CD4-positive, alpha-beta T cell (primary cell): ENCODE measurements at places on chromosomes 12 and 14.
A peak's percentile ranks its signal among the peaks of the same experiment; 100 is the strongest.

DNA sequence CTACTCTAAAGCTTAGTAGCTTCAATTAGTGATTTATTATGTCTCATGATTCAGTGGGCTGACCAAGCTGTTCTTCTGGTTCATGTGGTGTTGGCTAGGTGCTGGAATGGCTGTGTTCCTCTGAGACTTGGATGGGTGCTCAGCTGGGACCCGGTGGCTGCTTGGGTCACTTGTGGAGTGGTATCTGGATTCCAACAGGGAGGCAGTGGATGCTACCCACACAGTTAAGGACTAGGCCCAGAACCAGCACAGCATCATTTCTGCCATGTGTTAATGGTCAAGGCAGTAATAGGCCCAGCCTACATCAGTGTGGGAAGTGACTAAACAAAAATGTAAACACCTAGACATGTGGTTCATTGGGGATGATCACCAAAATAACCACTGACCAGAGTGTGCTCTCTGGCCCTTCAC, 72.2 kb downstream of the FGD4 start:
- no peak for DNase-seq

GRCh38 chr12:42281844-42282243, 43.8 kb upstream of the YAF2 start:
- DNase-seq = no peak

GRCh38 chr12:131511391-131511802, 199.5 kb upstream of the SFSWAP start:
- peak; percentile 45 for DNase-seq

- DNase-seq = no peak
These were observed 884 bp downstream of the GPD1 start for GRCh38 chr12:50104417-50105366.

DNA sequence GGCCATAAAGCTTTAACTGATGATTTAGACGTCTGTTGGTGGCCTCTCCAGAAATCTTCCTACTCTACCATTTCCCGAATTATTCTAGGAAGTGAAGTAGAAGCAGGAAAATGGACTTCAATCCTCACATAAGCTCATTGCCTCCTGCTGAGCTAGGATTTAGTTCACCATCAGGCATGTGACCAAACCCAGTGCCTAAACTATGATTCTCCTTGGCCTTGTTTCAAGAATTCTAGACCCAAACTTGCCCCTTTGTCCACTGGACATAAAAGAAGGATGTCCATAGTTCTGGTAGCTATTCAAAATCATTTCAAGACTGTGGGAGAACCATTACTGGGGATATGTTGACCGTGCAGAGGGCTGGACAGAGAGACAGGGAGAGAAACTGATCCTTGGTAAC, 105.8 kb downstream of the C12orf50 start:
- DNase-seq = no peak

- DNase-seq = no peak
These were observed 16.9 kb downstream of the PPTC7 start for GRCh38 chr12:110565894-110566871.

DNA sequence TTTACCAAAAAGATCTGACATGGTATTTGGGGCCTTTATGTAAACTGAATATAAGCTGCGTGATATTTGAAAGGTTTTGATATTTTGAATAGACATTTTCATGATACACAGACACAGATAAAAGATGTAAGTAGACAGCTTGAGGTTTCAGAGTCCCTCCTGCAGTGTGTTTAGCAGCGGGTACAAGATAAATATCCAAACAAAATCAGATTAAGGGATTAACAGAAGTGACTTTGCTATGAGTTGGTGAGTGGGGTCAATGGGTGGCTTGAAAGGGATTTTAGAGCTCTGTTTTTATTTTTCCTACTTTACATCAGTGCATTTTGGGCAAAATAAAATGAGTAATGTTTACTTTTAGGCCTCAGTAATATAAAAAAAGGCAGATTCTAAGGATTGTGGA, 84.1 kb downstream of the IGF1 start:
- no peak for DNase-seq

DNA sequence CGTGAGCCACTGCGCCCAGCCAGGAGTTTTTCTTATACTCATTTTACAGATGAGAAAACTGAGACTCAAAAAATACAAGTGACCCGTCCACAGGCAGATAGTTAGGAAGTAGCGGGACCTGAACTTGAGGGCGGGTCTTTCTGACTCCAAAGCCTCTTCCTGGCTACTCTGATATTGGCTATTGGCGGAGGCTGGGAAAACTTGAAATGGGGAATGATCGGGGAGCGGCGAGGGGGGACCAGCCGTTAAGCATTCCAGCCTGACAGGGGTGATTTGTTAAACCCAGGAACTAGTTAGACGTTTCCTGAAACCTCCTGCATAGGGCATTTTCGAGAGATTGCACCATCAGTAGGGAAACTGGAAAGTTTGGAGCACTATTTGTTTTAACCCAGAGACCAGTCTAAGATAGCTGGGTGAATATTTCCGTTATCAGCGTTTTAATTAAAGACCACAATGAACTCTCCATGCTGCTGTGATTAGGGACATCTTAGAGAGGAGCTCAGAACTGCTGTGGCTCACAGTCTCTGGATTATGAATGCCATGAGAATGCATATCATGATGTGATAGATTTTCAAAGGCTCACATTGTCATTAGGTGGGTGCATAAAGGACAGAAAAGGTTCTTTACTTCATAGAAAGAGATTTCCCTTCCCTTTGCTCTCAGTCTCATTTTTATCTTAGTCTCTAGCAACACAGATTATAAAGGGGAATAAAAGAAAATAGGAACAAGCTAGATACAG, 2.5 kb downstream of the NR1H4 start:
- no peak for DNase-seq

GRCh38 chr12:81541121-81541520, 218.0 kb downstream of the PPFIA2 start:
- DNase-seq = no peak

GRCh38 chr12:117051380-117051779, 47.8 kb downstream of the TESC start:
- no peak for DNase-seq

DNA sequence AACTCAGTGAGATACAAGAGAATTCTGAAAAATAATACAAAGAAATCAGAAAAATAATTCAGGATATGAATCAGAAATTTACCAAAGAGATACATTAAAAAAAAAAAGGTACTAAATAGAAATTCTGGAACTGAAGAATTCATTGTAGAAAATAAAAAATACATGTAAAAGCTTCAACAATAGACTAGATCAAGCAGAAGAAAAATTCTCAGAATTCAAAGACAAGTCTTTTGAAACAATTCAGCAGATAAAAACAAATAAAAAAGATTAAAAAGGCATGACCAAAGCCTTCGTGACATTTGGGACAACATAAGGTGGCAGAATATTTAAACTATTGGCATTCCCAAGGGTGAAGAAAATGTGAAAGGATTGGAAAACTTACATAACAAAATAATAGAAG, 133.1 kb upstream of the CNOT2 start:
- no peak for DNase-seq

- DNase-seq = no peak
These were observed 274.2 kb downstream of the PDZRN4 start for GRCh38 chr12:41462312-41462711.

- DNase-seq = no peak
These were observed 39.4 kb upstream of the TMPRSS12 start for GRCh38 chr12:50803230-50803875.

DNA sequence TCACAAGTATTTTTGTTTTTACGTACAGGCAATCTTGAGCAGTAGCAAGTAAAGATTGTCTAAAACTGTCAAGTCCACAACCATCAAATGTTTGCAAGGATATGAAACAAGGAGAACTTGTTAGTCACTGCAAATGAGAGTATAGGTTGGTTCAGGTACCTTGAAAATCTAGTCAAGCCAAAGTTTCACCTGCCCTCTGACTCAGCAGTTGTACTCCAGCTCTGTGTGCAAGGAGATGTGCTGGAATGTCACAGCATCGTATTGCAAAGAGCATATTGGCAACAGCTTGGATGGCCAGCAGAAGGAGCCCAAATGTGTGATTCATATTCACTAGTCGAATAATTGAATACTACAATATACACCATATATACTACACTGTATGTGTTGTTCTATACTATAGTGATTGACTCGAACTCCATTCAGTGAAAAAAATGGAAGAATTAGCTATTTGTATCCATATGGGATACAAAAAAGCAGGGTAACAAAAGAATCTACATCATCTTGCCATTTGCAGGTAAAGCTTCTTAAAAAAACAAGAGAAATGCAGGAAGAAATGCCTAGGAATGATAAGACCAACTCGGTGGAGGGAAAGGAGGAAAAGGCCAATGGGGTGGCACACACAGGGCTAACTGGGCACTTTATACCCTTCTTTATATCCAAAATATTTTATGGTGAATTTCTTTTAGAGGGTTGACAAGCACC, 44.0 kb downstream of the EID3 start:
- no peak for DNase-seq

DNA sequence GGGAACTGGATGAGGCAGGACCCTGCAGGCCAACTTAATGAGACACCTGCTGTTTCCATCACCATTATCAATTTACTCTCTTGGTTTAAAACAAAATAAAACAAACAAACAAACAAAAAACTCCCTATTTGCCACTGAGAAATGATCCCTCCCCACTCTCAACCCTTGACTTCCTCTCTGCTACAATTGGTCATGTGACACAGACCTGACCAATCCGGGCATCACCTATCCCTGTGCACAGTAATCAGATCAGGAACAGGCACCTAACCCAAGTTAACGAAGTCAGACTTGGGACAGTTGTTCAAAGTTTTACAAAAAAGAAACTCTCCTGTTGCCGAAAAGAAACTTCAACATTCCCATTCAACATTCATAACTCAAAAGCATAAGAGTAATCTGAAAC, 58.4 kb downstream of the NELL2 start:
- DNase-seq = no peak

DNA sequence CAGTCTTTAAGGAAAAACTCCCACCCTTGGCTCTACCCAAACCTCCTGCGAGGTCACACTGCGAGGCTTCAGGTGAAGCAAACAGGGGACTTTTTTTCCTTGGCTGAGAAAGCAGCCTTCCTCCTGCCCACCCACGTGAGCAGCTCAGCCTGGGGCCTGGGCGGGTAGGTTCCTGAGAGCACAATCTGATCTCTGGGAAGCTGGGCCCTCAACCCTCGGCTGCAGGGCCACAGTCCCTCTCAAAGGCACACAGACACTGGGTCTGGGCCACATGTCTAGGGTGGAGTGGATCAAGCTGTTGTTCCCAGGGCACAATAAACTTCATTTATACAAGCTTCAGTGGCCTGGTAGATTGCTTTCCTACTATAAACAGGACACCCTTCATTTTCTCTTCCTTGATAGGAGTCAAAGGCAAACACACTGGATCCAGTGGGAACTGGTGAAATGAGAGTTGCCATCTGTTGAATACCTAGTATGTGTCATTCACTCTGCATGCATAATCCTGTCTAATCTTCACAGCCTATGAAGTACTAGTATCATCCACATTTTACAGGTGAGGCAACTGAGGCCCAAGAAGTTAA, 41.3 kb upstream of the PNMA1 start:
- peak; percentile 35 for DNase-seq

- DNase-seq = no peak
These were observed 166.4 kb downstream of the SLC15A4 start for GRCh38 chr12:128657378-128657777.

DNA sequence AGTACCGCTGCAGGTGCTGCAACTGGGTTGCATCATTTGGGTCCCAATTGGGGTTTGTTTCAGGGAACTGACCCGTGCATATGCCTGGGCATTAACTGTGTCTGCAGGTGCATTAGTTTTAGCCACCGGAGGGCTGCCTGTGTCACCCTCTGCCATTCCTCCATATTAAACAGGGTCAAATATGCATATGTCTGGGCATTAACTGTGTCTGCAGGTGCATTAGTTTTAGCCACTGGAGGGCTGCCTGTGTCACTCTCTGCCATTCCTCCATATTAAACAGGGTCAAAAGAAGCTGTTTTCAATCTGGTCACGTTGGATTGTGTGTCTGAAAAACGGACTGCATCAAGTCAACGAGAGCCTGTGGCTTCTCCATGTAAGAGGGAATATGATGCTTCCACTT, 1317.0 kb downstream of the TMEM121 start:
- peak; percentile 14 for DNase-seq

GRCh38 chr14:23160924-23161522, 22.4 kb downstream of the SLC7A8 start:
- no peak for DNase-seq

GRCh38 chr12:105228966-105229365, 7.0 kb downstream of the APPL2 start:
- no peak for DNase-seq

- no peak for DNase-seq
These were observed 418.3 kb downstream of the MED13L start for GRCh38 chr12:115859231-115859630.

- DNase-seq = no peak
These were observed 78.0 kb downstream of the GRIP1 start for GRCh38 chr12:66600903-66601302.

- DNase-seq = no peak
These were observed 603.5 kb downstream of the RPL10L start for GRCh38 chr14:46048127-46048526.

DNA sequence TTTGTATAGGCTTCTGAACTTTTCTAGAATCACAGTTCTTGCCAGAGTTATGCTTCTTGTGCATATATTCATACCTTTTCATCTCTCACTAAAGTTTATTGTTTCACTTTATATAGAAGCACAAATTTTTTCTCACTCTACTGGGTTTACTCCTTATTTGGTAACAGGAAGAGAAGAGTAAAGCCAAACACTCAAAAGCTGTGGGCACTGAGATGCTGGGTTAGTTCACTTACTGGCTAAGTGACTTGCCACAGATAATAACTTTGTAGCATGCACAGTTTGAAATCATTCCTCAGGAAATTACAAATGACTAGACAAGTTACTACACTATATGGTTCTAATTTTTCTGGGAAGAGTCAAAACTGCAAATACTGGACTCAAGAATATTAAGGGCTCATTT, 7.8 kb downstream of the HIGD1C start:
- no peak for DNase-seq

DNA sequence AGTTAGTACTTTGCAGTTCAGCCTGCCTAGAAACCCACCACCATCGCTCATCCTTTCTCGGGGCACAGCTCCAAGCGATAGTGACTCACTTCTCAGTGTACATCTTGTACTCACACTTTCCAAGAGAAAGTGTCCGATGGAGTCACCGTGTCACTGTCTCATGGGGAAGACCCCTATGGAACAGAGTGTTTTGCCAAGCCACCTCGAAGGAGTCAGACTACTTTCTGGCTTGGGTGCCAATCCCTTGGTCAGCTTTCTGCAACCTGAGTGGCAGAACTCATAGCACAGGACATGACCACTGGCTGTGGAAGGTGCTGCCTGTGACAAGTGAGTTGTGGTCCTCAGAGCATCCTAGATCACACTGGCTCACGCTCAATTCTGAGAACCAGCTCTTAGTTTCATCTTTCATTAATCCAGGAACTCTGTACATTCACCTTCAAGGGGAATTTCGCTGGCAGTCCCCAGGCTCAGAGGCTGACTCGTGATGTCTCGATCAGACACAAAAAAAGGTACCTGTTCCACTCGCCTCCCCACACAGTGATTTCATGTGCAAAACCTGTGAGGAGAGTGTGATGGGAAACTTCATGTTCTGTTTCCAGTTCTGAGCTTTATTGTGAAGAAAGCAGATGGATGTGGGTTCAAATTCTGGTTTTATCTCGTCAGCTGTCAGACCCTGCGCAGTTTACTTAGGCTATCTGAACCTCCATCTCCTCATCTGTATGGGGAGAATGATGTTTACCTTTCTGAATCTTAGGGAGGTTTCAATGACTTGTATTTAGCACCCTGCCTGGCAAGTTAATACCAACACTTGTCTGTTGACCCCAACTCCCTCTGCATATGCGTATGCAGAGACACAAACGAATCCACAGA, 127.3 kb upstream of the CCND2 start:
- no peak for DNase-seq

- DNase-seq = no peak
These were observed 88.3 kb downstream of the RPS29 start for GRCh38 chr14:49497725-49498348.
